ENCODE measurements at places on chromosomes 3 and 15.

GRCh38 chr3:30131191-30131590, 475.2 kb upstream of the TGFBR2 start:
- DNase-seq, result no peak

DNA sequence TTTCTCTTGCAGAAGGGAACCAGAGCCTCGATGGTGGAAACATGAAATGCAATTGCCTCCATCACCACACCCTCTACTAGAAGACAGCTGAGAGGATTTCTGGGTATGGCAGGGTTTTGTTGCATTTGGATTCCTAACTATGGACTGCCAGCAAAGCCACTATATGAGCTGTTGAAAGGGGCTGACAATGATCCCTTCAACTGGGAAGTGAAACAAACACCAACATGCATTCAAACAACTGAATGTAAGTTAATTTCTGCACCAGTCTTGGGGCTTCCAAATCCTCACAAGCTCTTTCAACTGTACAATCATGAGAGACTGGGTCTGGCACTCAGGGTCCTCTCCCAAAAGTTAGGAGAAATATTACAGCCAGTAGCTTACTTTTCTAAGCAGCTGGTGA, 116.7 kb upstream of the PLCL2 start:
- DNase-seq, result no peak

DNA sequence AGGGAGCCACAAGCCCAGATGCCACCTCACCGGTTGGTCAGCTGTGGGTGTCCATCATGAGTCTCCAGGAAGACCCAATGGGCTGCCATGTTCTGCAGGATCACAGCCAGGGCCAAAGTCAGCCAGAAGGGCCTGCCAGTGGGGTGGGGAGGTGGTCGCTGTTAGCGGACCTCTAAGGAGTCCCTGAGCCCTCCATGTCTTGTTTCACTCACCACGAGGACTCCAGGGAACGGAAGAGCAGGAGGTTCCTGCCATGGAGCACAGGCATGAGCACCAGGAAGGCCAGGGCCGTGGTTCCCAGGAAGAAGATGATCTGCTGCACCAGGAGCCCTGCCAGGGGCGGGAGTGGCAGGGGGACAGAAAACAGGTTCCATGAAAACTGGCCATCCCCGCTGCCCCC, 8.6 kb downstream of the ISLR start:
- DNase-seq, result no peak

DNA sequence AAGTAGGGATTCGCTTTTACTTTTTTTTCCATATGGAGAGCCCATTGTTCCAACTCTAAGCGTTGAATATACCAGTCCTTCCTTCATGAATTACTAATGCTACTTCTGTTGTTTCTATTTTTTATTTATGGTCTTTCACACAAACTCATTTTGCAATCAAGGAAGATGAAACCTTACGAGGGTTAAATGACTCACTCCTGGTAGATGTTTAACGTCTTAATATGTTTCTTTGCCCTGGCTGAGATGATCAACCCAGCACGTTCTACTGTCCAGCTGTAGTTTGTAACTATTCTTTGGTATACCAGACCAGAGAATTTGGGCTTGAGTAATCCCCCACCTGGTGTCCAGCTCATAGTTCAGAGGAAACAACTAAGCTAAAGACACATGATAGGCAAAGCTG, 23.1 kb downstream of the CDCP1 start:
- no peak for DNase-seq

GRCh38 chr3:119524931-119525662, 26.8 kb downstream of the TIMMDC1 start:
- DNase-seq, result no peak

GRCh38 chr15:81516461-81516860, 142.4 kb upstream of the TMC3 start:
- DNase-seq, result no peak

- no peak for DNase-seq
Observed at GRCh38 chr3:17730318-17730967, 12.0 kb downstream of the TBC1D5 start.

GRCh38 chr15:88178631-88179030, 77.9 kb downstream of the NTRK3 start:
- no peak for DNase-seq

GRCh38 chr3:38827791-38828190, 11.8 kb upstream of the SCN10A start:
- no peak for DNase-seq

GRCh38 chr3:144273601-144274000, 302.0 kb downstream of the DIPK2A start:
- peak; percentile 35 for DNase-seq

DNA sequence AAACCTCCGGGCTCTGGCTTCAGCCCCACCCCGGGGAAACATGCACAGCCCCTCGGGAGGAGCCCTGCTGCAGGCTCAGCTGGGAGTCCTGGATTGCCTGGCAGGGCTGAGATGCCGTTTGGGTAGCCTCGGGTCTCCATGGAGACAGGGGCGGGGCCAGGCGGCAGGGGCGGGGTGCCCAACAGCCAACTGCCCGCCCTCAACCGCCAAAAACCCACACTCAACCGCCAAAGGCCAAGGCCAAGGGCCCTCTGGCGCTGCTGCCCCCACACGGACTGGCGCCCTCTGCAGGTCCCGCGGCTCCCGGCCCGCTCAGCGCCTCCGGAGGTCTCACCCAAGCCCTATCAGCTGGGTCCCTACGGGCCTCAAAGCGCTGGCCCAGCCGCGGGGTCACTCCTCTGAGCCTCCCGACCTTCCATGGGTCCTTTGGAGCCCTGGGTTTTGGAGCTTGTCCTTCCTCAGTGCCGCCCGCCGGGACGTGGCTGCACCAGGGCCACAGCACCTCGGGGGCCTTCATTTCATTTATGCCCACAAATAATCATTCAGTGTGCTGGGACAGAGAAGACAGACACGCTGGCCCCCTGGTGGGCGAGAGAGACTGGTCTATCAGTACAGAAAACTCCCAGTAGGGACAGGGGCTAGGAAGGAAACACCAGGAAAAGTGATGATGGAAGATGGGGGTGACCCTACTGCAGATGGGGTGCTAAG, 33.5 kb upstream of the ACAD9 start:
- DNase-seq, result peak; percentile 54

- DNase-seq, result no peak
Observed at GRCh38 chr3:115385774-115386730, 237.3 kb upstream of the GAP43 start.

- DNase-seq, result no peak
Observed at GRCh38 chr3:99633887-99634558, 4.4 kb upstream of the COL8A1 start.

GRCh38 chr3:29721789-29722188, 440.9 kb downstream of the RBMS3 start:
- DNase-seq, result no peak
